Amygdala (tissue), 56 donors: ENCODE measurements at places on chromosomes 12 and 14.

DNA sequence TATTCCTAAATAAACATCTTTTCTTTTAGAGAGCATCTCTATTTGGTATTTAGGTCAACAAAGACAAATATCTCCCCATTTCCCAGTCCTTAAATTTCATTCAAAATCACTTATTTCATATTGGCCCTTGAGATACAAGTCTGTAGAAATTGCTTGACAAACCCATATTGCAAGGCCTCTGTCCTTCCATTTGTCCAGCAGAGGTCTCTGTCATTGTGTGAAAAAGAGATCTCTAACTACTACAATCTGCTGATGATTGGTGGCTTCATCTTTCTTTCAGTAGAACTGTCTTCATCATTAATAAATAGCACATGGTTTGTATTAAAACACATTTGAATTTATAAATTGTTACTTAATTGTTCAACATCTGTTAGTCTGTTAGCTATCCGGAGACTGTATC, 252.6 kb downstream of the ACSS3 start:
- peak; percentile 3 for DNase-seq

DNA sequence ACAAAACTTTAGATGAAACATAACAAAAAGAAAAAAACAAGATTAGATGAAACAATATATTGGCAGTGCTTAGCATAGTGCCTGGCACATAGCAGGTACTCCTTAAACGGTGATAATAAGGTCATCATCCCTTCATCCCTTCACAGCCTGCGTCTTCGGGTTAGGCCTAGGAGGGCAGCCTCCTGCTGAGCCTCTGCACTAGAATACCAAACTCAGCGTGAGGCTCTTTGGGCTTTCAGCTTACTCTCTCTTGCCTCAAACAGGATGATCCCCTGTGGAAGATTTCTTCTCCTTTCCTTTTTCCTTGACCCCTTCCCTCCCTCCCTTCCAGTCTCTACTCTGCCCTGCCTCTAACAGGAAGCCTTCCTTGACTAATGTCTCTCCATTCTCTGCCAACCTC, 14.4 kb upstream of the FIGNL2 start:
- no peak for DNase-seq

GRCh38 chr14:83294941-83295340, 1761.3 kb upstream of the SEL1L start:
- DNase-seq = no peak

- no peak for DNase-seq
These were observed 140.2 kb downstream of the STXBP6 start for GRCh38 chr14:24909523-24910302.

- DNase-seq = no peak
These were observed 29.3 kb upstream of the ARHGAP5 start for GRCh38 chr14:32047791-32048190.

- no peak for DNase-seq
These were observed 4.9 kb downstream of the CFAP73 start for GRCh38 chr12:113154351-113154973.

DNA sequence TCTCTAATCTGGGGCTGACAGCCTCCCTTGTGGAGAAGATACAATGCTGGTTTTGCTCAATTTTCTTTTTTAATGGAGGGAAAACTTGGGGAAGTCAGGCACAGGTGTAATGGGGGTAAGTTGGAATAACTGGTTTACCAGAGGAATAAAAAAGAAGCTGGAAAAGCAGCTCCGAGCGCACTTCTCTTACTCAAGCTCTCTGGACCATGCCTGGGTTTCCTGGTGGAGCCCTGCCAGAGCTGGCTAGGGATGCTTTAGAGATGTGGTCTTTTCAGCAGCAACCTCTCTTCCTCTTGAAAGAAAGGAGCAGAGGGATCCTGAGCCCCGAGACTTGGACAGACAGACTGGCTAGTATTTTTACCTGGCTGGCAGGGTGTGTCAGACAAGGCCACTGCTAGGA, 3.9 kb upstream of the KCNA5 start:
- DNase-seq = no peak

- no peak for DNase-seq
These were observed 52.6 kb upstream of the VPS33A start for GRCh38 chr12:122318607-122319605.

- DNase-seq = no peak
These were observed 182.2 kb downstream of the EXOC5 start for GRCh38 chr14:57086271-57087162.

GRCh38 chr12:49296836-49297694, 2.1 kb downstream of the PRPH start:
- DNase-seq = no peak

DNA sequence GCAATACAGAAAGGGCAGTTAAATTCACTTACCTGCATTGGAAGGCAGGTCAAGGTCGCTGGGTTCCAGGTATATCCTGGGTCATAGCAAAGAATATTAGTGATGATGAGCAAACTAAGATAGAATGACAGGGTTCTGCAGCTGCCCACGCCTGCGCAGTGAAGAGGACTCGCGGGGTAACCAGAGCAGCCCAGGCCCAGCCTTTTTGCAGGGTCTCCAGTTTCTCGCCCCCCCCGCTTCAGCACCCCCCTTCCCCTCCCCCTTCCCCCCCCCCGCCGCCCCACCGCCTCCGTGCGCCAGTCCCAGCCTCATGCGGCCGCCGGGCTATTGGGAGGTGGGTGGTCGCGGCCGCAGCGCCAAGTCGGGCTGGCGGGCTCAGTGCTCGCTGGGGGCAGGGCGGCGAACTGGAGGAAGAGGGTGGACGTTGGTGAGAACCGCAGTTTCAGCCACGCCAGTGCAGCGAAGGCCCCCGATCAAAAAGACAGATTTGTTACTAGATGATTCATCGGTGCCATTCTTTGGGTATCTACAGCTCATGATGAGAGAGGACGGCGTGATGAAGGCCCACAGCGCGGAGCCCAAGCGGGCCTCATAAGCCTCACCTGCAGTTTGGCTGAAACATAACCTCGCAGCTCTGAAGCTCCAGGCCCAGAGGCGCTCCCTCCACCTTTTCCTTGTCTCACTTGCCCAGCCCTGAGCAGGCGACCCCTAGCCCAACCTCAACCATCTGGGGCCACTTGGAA, 20.2 kb downstream of the SLC2A3 start:
- no peak for DNase-seq

GRCh38 chr14:91925001-91925726, 22.3 kb downstream of the FBLN5 start:
- DNase-seq = no peak

DNA sequence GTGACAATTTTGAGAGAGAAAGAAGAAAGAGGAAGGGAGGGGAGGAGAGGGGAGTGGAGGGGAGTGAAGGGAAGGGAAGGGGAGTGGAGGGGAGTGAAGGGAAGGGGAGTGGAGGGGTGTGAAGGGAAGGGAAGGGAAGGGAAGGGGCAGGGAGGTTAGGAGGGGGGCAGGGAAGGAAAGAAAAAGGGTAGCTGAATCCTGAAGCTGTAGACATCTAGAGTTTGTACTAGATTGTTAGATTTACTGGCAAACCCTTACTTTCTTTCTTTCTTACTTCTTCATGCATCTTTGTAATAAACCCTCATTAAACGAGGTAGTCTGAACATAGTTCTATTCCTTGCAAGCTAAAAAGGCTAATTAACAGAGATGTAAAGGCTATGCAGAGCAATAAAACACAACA, 378.0 kb downstream of the MDGA2 start:
- no peak for DNase-seq

- DNase-seq = no peak
These were observed 42.3 kb downstream of the CHGA start for GRCh38 chr14:92965281-92965680.

- DNase-seq = no peak
These were observed 7.5 kb downstream of the RNF212B start for GRCh38 chr14:23245282-23245681.

DNA sequence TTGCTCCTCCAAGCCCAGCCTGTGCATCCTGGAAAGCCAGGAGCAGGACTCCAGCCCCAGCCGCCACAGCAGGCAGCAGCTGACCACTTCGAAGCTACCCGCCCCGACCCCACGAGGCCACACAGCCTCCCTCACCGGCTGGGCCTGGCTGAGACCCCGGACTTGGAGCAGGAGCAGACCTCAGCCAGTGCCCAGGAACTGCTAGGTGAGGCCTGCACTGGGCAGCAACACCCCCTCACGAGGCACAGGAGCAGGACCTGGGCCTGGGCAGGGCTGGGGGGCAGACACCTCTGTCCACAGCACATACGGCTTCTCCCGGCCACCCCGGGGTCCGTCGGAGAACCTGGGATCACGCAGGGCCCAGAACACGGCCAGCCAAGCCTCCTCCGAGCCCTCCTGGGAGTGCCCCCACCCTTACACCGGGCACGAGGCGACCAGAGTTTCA, 137.4 kb upstream of the C14orf180 start:
- DNase-seq = no peak

GRCh38 chr12:97464385-97465321, 2.0 kb downstream of the RMST start:
- DNase-seq = no peak

- DNase-seq = no peak
These were observed 58.4 kb downstream of the FAM222A start for GRCh38 chr12:109771746-109772621.

DNA sequence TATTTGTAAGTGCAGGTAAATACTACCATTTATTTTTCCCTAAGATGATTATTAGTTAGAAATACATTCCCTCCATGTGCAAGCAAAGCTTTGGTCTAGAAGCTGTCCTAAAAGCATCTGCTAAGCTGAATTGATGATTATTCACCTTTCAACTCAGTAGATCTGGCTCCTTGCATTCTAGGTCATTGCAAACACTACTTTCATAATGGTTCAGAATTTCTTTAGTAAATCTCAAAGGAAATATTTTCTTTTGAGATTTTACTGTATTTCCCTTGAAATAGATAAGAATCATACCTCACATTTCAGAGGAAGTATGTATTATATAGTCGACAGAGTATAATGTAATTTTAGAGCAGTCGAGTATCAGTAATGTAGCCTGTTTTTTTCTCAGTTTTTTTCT, 2.4 kb downstream of the ETNK1 start:
- DNase-seq = no peak

DNA sequence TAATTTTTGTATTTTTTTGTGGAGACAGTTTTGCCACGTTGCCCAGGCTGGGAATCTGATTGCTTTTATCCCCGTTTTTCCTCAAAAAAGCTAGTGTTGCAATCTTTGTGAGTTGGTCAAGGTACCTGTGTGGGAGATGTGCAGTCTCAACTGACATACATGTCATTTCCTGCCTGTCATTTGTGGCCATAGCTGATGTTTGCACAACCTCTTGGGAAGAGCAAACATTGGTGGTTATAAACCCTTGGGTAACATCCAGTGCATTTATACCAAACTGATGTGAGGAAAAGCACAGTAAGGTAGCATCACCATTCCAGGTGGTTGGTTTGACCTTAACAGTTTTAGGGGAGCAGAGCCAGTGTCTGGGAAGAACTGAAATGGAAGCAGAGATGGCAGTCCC, 54.7 kb downstream of the ATG14 start:
- DNase-seq = no peak

DNA sequence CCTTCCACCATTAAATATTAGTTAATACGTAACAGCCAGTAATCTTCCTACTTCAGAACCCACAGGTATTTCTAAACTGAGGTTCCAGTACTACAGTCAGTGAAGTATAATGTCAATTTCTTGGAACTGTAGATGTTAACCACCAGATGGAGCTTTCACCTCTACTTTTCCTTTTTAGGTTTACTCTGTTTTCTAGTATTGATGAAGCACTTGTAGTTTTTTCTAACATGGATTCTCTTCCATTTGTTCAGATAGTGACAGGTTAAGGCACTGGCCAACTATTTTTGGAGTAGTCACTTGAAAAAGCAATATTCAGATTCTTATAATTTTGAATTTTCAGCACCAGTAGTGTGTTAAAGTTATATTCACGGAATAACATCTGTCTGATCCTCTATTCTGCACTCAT, 4.6 kb upstream of the SEC23A start:
- DNase-seq = no peak

GRCh38 chr14:23162800-23163199, 20.7 kb downstream of the SLC7A8 start:
- DNase-seq = no peak

- DNase-seq = peak; percentile 48
These were observed 50.8 kb downstream of the TTLL5 start for GRCh38 chr14:75711796-75712211.

DNA sequence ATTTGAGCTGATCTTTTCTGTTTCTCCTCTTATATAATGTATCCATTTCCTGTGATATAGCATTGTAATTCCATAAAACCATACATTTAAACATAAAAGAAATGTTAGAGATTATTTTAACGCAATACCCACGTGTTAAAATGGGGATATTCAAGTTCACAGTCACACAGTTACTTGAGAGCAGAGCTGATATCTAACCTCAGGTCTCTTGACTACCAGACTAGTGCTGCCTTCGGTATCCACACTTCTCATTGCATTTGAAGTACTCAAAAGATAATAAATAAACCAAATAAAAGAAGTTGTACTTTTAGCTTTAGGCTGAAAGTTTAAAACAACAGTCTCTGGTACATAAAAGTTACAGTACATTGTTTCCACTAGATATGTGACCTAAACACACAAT, 2.9 kb downstream of the CLECL1 start:
- DNase-seq = no peak

DNA sequence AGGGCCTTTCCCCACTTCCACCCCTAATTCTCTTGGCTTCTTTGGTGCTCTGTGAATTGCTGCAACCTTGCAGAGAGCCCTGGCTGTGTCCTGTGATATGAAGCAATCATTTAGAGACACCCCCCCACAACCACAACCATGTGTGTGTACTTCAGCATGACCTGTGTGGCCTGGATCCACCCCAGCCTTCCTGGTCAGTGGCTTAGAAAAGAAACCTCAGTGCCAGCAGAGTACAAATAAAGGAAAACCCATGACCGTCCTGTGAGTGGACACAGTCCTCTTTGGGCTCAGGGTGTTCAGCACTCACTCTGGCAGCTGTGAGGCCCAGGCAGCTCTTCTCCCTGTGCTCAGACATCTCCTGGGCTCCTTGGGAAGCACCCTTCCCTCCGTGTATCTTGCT, 206.6 kb upstream of the DIO3 start:
- DNase-seq = no peak

DNA sequence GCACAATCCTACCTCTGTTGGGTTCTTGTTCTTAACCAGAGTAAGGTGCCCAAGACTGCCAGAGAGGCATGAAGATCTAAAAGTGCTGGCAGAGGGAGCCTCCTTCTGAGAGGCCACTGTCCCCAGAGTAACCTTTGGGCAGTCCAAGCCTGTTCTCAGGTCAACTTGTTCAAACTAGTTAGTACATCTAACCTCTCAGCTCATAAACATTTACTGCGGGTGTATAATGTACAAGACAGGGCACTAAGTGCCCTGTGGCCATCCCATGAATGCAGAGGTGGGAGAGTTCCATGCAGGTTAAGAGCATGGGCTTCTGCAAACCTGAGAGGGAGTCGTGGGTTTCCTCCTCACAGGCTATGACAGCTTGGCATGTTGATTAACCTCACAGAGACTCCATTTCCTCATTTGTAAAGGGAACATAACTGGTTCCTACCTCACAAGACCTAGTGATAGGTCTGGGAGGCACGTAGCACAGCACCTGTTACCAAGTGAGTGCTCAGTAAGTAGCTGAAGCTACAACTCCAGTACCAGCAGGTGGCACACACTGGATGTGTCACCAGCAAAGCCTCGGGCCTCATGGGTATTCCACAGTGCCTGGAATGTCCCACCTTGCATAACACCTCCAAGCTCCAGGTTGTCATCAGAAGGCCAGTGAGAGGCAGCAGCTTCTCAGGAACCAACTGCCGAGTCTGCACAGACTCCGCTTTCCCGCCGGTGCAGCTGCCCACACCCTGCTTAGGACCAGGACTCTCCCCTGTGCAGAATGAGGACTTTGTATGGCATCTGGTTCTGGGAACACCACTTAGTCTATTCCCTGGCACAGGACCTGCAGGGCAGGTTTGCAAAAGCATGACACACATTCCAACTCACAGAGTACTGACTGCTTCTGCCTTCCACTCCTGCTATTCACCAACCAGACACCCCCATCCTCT, 4.4 kb downstream of the VDR start:
- no peak for DNase-seq
